ENCODE measurements at places on chromosomes 6 and 20. TPM values are rescaled to one million over a fixed set of nuclear protein-coding genes. Genes with fewer than 3 reads are reported as not detected.

C20orf141 gene
- not detected for total RNA-seq

DNA sequence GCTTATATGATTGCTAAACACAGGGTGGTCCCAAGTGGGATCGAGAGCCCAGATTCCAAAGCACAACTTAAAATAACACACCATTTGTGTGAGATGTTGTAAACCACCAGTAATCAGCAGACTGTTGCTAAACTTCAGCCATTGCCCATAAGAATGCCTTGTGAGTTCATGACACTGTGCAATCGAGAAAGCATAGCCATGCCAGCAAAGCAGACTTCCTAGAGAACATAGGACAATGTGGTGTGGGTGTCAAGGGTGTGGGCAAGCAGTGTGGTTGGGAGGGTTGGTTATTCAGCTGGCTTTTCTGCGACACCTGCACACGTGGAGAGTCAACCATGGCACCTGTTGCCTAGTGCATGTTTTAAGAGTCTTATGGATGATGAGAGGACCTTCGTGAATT, 16.1 kb upstream of the CALHM6 start:
- no peaks in the 10 kb centered on the region for H3K27me3 ChIP-seq
- no peak overlapping the region for H3K4me3 ChIP-seq
- H3K27ac ChIP-seq: no peak overlapping the region
- H3K36me3 ChIP-seq: no peaks in the 10 kb centered on the region

GRCh38 chr6:17867880-17868279, 119.6 kb downstream of the KIF13A start:
- no peaks in the 10 kb centered on the region for H3K27me3 ChIP-seq
- DNase-seq: peak; percentile 27
- no peak overlapping the region for H3K4me3 ChIP-seq
- H3K4me1 ChIP-seq: peaks cover 20% of the 10 kb centered on the region
- no peak overlapping the region for H3K27ac ChIP-seq
- H3K36me3 ChIP-seq: 0 out of 3 replicates have a peak, but pooled peaks cover 3% of the 10 kb centered on the region

DNA sequence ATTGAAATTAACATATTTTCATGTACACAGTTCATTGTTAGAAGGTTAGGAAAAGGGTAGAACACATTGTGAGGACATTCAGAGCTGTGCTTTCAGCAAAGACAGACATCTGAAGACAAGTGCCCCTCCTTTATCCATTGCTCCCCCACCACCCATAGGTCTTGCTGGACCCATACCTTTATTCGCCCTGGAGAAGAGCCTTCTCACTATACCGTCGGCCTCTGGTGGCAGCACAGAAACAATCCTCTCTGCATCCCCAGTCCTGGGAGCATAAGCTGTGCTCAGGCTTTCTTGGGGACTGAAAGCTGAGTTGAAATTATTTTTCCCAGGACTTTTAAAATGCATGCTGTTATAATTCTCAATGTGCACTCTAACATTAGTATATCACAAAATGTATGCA, 372.3 kb downstream of the EPHA7 start:
- H3K4me1 ChIP-seq: no peaks in the 10 kb centered on the region
- H3K4me3 ChIP-seq: no peak overlapping the region
- H3K27ac ChIP-seq: no peak overlapping the region
- no peaks in the 10 kb centered on the region for H3K36me3 ChIP-seq

- H3K4me1 ChIP-seq: peaks cover 37% of the 10 kb centered on the region
- no peak overlapping the region for H3K27ac ChIP-seq
Observed at GRCh38 chr20:46011631-46012482, 3.1 kb downstream of the MMP9 start.

ALDH5A1 gene
- 27.6 TPM for total RNA-seq

GRCh38 chr6:158801655-158802294, 17.4 kb downstream of the EZR start:
- H3K4me1 ChIP-seq: peaks cover 73% of the 10 kb centered on the region
- H3K27me3 ChIP-seq: no peaks in the 10 kb centered on the region
- no peak overlapping the region for H3K4me3 ChIP-seq
- DNase-seq: no peak
- H3K27ac ChIP-seq: no peak overlapping the region

RIMS1 gene
- total RNA-seq: not detected

ADTRP gene
- not detected for total RNA-seq

COL21A1 gene
- total RNA-seq: not detected

LY6G6F gene
- total RNA-seq: not detected

- no peaks in the 10 kb centered on the region for H3K4me1 ChIP-seq
- no peaks in the 10 kb centered on the region for H3K27me3 ChIP-seq
- no peaks in the 10 kb centered on the region for H3K36me3 ChIP-seq
- no peak for DNase-seq
- H3K4me3 ChIP-seq: no peak overlapping the region
- H3K27ac ChIP-seq: no peak overlapping the region
Observed at GRCh38 chr6:133683606-133684005, 205.3 kb upstream of the TCF21 start.

MYMX gene
- not detected for total RNA-seq

- H3K27me3 ChIP-seq: no peaks in the 10 kb centered on the region
- peaks cover 21% of the 10 kb centered on the region for H3K36me3 ChIP-seq
- no peak for DNase-seq
- H3K27ac ChIP-seq: peak overlapping the region; percentile 10
Observed at GRCh38 chr20:6075428-6076219, 21.8 kb upstream of the LRRN4 start.

ZNF318 gene
- 13.0 TPM for total RNA-seq

DNA sequence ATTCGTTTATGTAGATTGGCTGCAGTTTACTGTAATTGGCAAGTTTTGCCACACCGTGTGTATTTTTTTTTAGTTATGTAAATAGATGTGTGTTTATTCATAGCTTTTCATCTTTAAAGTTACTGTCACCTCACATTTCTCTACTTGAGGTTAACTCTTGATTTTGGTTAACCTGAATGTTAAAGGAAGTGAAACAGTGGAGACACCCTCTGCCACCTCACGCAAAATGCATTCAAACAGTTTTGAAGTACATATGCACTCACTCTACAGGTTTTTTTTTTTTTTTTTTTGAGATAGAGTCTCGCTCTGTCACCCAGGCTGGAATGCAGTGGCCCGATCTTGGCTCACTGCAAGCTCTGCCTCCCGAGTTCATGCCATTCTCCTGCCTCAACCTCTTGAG, 17.7 kb downstream of the OR2A4 start:
- H3K36me3 ChIP-seq: peaks cover 78% of the 10 kb centered on the region
- no peak overlapping the region for H3K27ac ChIP-seq
- H3K4me3 ChIP-seq: no peak overlapping the region
- no peaks in the 10 kb centered on the region for H3K4me1 ChIP-seq
- no peaks in the 10 kb centered on the region for H3K27me3 ChIP-seq

DNA sequence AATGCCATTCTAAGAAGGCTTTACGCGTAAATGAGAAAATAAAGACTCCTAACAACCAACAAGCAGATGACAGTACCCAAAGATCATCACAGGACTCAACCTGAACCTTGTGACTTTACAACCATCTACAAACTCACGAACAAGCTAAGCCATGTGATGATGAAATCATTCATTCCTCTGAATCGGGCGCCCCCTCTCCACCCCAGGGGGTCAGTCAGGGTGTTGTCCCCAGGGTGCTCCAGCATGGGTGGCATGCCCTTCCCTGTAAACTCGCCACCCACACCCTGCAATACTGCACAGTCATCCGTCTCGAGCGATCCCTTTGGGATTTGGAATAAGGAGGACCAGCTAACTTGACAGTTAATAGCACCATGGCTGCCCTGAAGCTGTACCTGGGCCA, 12.6 kb downstream of the SERPINB6 start:
- H3K4me3 ChIP-seq: no peak overlapping the region
- no peak overlapping the region for H3K27ac ChIP-seq
- peaks cover 45% of the 10 kb centered on the region for H3K4me1 ChIP-seq
- H3K36me3 ChIP-seq: no peaks in the 10 kb centered on the region
- H3K27me3 ChIP-seq: no peaks in the 10 kb centered on the region

CAPN11 gene
- 0.07 TPM for total RNA-seq

- peaks cover 5% of the 10 kb centered on the region for H3K4me1 ChIP-seq
- H3K36me3 ChIP-seq: no peaks in the 10 kb centered on the region
- peak; percentile 6 for DNase-seq
- peak overlapping the region; percentile 50 for H3K4me3 ChIP-seq
Observed at GRCh38 chr6:46491628-46492547, 639 bp upstream of the RCAN2 start.

DNA sequence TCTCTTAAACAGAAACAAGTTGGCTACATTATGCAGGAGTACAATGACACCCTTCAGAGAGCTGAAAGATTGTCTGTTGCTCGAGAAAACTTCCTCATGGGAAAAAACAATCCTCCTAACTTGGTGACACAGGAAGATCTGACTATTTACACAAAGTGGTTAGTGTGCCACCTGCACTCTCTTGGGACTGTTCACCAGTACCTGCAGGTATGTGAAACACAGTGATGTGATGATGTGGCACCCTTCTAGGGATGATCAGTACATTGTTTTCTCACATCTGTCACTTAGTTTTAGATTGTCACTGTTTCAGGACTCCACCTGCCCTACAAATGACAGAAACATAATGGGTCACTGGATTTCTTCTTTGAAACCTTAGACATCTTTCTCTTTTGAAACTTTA, 101.8 kb downstream of the CEP57L1 start:
- no peak overlapping the region for H3K4me3 ChIP-seq
- peaks cover 29% of the 10 kb centered on the region for H3K4me1 ChIP-seq
- DNase-seq: no peak
- no peaks in the 10 kb centered on the region for H3K27me3 ChIP-seq
- H3K27ac ChIP-seq: no peak overlapping the region

DNA sequence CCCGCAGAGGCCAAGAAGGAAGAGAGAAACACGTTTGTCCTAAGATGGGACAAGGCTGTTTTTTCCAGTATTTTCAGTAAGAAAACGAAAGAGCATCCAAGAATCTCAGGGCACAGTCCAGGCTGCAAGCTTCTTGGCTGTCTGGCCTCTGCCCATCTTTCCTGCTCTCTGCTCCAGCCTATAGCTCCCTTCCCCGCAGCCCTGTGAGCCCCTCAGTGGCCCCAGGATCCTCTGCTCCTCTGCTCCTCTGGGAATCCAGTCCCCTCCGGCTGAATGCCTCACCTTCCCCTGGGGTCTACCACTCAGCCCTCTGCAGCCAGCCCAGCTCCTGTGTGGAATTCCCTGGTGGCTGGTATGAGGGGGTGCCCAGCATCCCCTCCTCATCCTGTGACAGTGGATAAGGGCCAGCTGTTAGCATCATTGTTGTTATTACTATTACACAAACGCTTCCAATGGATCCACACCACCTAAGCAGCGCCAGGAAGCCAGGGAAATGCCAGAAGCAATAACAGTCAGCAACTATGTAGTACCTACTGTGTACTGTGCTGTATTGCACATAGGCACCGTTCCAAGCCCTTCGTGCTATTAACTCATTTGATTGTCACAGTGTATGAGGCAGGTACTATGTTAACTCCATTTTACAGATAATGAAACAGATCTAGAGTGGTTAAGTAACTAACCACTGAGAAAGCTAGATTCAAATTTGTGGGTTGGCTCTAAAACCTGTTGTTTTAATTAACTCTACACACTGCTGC, 60.3 kb upstream of the PTPN1 start:
- H3K36me3 ChIP-seq: no peaks in the 10 kb centered on the region
- no peak for DNase-seq
- no peaks in the 10 kb centered on the region for H3K27me3 ChIP-seq
- peak overlapping the region; percentile 29 for H3K4me3 ChIP-seq

DNA sequence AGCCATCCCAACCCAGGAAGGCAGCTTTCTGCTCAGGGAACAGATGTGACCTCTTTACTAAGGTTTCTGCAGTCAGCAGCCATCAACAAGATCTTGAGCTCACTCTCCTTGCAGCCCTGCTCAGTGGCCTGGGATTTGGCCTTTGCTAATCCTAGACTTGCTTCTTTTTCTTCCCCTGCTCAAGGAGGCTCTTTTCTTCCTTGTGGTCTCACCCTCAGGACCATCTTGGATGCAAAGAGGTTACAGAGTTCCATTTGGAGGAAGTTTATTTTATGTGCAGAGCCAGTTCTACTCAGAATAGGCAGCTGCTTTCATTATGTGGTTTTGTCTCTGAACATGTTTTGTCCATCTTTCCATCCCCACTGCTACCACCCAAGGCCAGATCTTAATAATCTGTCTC, 49.3 kb downstream of the RALY start:
- peaks cover 9% of the 10 kb centered on the region for H3K36me3 ChIP-seq
- H3K27me3 ChIP-seq: no peaks in the 10 kb centered on the region
- H3K4me1 ChIP-seq: peaks cover 46% of the 10 kb centered on the region

SCRT2 gene
- not detected for total RNA-seq

DNA sequence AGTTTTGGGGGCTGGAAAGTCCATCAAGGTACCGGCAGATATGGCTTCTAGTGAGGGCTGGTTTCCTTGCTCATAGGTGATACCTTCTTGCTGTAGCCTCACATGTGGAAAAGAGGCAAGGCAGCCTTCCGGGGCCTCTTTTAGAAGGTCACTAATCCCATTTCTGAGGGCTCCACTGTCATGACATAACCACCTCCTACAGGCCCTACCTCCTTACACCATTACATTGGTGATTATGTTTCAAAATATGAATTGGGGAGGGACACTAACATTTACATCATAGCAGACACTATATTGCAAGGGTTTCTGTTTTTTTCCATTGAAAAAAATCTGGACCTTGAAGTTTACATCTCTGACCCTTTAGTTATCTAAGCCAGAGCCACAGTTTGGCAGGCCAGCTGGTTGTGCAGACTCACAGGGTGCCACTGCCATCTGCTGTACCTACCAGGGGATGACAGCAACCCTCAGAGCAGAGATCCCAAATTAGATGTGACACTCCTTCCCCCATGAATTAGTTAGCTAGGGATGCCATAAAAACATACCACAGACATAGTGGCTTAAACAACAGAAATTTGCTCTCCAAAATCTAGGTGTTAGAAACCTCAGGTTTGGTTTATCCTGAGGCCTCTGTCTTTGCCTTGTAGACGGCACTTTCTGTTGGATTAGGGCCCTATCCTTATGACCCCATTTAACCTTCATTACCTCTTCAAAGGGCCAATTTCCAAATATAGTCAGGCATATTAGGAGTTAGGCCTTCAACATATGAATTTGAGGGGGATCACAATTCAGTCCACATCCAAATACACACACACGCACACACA, 166.4 kb upstream of the RNF217 start:
- H3K4me1 ChIP-seq: no peaks in the 10 kb centered on the region
- no peak overlapping the region for H3K4me3 ChIP-seq
- no peak for DNase-seq
- H3K27ac ChIP-seq: no peak overlapping the region
- no peaks in the 10 kb centered on the region for H3K27me3 ChIP-seq

PPP1R16B gene
- 0.02 TPM for total RNA-seq

GRCh38 chr20:52200870-52201269, 9.3 kb upstream of the ZFP64 start:
- H3K4me3 ChIP-seq: no peak overlapping the region
- no peaks in the 10 kb centered on the region for H3K4me1 ChIP-seq
- no peak for DNase-seq
- no peaks in the 10 kb centered on the region for H3K27me3 ChIP-seq

MYLK2 gene
- total RNA-seq: not detected

GRCh38 chr6:85403331-85404015, 46.4 kb upstream of the NT5E start:
- H3K36me3 ChIP-seq: no peaks in the 10 kb centered on the region
- H3K4me1 ChIP-seq: peaks cover 94% of the 10 kb centered on the region
- H3K4me3 ChIP-seq: no peak overlapping the region
- peak overlapping the region; percentile 98 for H3K27ac ChIP-seq
- no peak for DNase-seq
- H3K27me3 ChIP-seq: no peaks in the 10 kb centered on the region

BTN1A1 gene
- total RNA-seq: not detected

- no peaks in the 10 kb centered on the region for H3K4me1 ChIP-seq
- H3K4me3 ChIP-seq: no peak overlapping the region
- no peak for DNase-seq
- H3K27me3 ChIP-seq: no peaks in the 10 kb centered on the region
- H3K36me3 ChIP-seq: no peaks in the 10 kb centered on the region
Observed at GRCh38 chr6:77383026-77383425, 80.3 kb downstream of the HTR1B start.
